CD4-positive, alpha-beta T cell treated with Interferon gamma for 1 hour (primary cell): ENCODE measurements at places on chromosomes 5 and 9.

GRCh38 chr9:107816561-107817021, 327.0 kb upstream of the KLF4 start:
- no peak for DNase-seq

- no peak for DNase-seq
These were observed 51.6 kb upstream of the CNTLN start for GRCh38 chr9:17083258-17083657.

DNA sequence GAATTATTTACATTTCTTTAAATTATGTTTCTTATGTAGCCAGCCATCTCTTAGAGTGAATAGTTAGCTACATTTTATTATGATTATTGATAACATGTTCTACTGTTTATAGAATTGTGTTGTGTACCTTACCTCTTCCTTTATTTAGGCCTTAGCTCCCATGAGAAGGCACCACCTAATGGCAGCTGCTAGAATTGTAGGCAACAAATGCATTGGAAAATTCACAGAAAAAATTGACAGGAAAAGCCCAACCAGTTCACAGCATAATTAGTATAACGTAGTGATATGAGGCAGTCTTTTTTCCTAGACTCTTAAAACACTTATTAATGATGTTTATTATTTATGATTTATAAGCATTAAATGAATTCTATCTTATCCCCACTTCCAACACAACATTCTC, 175.8 kb downstream of the WDR70 start:
- no peak for DNase-seq

- DNase-seq, result no peak
These were observed 37.3 kb upstream of the EGFL7 start for GRCh38 chr9:136625101-136626065.

- DNase-seq, result no peak
These were observed 81.6 kb downstream of the PTCH1 start for GRCh38 chr9:95435074-95435728.

DNA sequence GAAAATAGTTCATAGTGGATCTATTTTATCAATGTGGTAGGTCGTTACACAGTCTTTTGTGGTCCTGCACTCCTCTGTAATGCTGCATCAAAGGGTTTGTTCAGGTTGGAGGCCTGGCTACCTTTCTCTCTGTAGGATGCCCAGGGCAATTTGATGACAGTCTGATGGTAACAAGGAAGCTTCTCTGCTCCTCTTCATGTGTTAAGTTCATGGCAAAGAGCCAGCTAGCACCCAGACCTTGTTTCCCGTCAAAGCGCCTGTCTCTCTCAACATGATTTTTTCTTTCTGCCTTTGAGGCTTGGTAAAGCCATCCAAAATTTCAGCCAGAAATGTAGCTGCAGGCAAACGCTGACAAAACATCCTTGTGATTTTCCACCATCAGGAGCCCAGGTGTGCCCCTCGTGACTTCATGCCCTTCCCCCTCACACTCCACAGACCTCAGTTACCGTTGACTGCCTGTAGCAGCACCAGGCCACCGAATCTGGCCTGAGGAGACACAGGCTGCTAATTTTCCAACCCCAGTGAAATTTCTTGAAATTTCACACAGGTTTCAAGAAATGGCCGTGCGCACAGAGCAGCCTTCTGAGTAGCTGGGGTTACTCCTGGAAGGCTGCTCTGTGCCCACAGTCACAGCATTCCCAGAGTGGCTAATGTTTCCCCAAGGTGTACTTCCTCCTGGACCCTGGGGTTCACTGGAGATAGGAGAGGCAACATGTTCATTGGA, 292.7 kb downstream of the CWC27 start:
- DNase-seq, result peak; percentile 9

- no peak for DNase-seq
These were observed 349.2 kb downstream of the GADD45G start for GRCh38 chr9:89953824-89954615.

DNA sequence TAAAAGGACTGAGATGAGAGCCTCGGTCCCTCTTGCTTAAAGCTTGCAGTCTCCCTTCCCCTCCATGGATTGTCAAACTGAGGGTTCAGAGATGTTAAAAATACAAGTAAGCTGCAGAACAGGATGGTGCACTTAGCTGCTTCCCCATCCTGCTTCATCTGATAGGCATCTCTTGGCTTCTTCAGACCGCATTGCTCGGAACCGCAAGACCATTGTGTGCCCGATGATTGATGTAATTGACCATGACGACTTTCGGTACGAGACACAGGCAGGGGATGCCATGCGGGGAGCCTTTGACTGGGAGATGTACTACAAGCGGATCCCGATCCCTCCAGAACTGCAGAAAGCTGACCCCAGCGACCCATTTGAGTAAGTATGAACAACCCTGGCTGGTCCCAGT, 65.5 kb upstream of the SAP30L start:
- no peak for DNase-seq

GRCh38 chr9:102769307-102769706, 225.8 kb upstream of the CYLC2 start:
- DNase-seq, result no peak

- DNase-seq, result no peak
These were observed 12.6 kb upstream of the FYB1 start for GRCh38 chr5:39231705-39232525.

DNA sequence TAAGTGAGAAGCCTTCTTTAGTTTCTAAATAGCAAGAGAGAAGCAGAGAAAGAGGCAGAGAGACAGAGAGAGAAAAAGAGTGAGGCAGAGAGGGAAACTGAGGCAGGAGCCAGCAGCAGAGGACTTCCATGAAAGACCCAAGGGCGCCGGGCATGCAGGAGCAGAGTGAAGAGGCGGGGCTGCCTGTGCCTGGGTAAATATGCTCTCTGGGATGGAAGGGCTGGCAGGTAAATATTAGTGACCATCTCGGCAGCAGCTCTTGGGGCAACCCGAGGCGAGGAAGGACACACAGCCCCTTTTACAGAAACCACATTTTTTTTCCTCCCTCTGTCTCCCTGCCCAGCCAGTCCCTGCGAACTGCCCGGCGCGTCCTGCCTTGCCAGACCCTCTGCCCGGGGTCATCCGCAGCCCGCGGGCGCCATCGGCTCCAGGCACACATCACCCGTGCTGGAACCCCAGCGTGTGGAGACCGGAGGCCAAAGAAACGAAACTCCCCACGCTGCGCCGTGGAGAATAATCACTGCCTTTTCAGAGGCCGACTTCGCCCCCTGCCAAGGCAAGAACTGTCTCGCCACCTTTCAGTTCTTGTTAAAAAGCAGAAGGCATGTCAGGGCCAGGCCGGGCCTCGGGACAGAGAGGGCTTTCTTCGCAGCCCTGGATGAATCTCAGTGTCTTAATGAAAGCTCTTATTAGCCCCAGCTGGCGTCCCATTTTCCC, 61.3 kb downstream of the BOD1 start:
- DNase-seq, result no peak

- DNase-seq, result peak; percentile 39
These were observed 28.6 kb upstream of the SLC6A19 start for GRCh38 chr5:1172670-1173404.

- DNase-seq, result no peak
These were observed 14.0 kb downstream of the FGFR4 start for GRCh38 chr5:177100714-177101121.

DNA sequence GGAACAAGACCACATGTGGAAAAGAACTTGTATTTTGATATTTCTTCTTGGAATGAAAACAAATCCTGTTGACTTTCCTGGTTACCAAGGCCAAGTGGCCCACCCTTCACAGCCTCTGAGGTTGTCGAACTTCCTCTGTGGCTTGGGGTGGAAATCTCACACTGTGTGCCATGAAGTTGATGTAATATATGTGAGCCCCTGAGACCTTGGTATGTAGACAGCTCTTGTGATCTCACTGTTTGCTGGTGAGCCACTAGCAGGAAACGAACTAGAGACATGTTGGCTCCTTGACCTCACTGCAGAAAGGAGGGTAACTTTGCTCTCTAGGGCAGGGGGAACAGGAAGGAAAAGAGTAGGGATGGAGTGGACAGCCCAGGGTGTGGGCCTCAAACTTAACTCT, 159.4 kb downstream of the ARHGAP26 start:
- peak; percentile 39 for DNase-seq

- peak; percentile 59 for DNase-seq
These were observed 8.0 kb upstream of the TLR4 start for GRCh38 chr9:117696154-117696553.

GRCh38 chr5:142421228-142421617, 96.4 kb upstream of the SPRY4 start:
- no peak for DNase-seq
